Fibroblast of the aortic adventitia (primary cell): ENCODE measurements at places on chromosomes 16 and 17. TPM values are rescaled to one million over a fixed set of nuclear protein-coding genes. Genes with fewer than 3 reads are reported as not detected.

DNA sequence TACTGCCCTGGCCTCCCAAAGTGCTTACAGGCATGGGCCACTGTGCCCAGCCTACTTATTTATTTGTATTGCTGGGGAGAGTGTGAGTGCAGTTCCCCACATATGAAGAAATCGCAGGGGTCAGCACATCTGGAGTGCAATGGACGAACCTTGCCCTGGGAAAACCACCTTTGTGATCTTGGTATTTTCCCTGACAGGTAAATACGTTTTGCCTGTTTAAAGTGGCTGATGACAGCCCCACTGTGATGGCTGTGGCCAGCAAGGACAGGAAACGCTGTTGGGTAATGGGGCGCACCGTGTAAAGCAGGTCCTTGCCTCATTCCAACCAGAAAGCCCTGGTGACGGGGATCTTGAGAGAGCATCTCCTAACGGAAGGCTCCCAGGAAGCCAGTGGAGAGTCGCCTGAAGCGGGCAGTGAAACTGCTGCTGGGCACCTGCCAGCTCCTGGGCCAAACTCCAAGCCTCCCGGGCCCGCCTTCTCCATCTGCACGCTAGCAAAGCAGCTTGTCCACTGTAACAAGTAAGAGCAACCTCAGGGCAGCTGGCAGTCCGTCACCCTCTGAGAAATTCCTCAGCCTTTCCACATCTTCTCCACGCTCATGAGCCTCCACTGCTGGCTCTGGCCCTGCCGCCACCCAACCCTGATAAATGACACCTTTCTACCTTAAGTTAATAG, 17.5 kb downstream of the EMC8 start:
- DNase-seq: peak; percentile 80

DNA sequence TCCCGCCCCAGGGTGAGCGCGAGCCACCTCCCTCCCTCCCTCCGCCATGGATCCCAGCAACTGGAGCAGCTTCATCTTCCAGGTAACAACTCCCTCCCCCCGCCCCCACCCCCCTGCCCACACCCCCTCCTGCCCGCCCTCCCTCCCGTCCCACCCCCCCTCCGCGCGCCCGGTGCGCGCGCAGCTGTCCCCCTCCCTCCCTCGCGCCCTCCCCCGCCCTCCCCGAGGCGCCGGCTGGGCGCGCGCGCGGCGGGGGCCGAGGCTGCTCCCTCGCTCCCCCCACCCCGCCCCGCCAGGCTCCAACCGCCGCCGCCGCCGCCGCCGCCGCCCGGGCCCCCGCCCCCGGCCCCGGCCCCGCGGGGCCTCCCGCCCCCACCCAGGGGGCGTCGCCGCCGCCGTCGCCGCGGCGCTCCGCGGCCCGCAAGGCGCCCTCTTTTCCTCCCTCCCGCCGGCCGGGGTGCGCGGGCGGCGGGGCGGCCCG, at the start of gene MAZ:
Gene MAZ (plus strand): TSS at position 431 of the 481 bp plus-strand sequence. CDS start 173 bp downstream, outside the sequence.
- no peak for DNase-seq

DNA sequence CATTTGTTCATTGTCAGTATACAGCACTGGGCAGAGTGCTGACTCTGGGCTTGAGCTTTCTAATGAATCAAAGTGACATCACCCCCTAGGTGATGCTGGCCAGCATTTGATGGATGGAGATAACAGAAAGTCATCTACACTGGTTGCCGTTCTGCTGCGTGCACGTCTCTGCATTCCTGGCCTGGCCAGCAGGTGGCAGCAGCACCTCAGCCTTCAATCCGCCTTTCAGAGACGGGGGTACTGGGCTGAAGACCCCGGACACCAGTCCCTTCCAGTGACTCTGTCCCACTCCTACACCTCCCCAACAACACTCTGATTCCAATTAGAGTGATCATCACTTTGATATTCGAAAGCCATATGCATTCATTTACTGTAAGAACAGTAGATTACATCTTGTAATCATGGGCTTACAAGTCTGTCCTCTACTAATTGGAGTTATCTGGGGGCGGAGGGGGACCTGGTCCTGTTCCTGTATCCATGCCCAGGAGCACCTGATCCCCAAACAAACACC, 6.0 kb downstream of the CPSF4L start:
- DNase-seq: peak; percentile 50

GRCh38 chr17:78923660-78924453, 1.3 kb downstream of the TIMP2 start:
- DNase-seq: no peak

- DNase-seq: no peak
Measured at GRCh38 chr16:55746081-55746480, 86.8 kb downstream of the CES1 start.

GRCh38 chr17:63178530-63178929, 212.5 kb downstream of the TANC2 start:
- peak; percentile 66 for DNase-seq

GRCh38 chr16:65201511-65201910, 79.6 kb upstream of the CDH11 start:
- DNase-seq: no peak

DNA sequence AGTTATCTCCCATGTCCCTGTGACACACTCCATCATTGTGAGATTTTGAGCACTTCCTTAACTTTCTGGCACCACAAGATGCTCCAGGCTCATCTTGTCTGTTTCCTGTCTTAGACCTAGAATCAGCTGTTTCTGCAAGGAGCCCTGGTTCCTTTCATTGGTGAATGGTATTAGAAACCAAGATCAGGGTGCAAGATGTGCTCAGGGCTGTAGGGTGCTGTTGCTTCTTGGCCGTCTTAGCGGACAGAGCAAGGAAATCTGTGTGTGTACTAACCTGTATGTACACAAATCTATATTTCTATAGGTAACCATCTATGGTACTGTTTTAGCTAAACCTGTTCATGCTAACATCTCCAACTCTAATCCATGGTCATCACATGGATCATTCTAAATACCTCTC, 8.1 kb upstream of the PRM1 start:
- DNase-seq: no peak

- DNase-seq: peak; percentile 7
Measured at GRCh38 chr16:89864527-89864820, 8.9 kb upstream of the TCF25 start.

DNA sequence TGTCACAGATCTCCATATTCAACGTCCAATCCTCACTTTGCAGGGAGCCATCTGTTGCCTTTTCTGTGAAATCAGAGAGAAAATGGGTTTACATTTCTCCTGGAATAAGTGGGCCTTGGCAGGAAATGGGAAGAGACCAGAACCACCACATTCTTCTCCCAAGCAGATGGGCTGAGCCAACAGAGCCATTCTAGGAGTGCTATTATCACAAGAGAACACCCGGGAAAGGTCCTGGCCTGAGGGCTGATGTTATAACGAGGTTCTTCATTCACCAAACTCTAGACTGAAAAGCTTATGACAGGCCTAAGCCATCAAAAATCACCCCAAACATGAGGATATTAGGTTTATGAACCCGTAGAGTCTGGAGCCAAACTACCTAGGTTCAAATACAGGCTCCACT, 64.7 kb downstream of the TOM1L2 start:
- DNase-seq: no peak

- no peak for DNase-seq
Measured at GRCh38 chr17:72930031-72930430, 162.5 kb downstream of the SLC39A11 start.

DNA sequence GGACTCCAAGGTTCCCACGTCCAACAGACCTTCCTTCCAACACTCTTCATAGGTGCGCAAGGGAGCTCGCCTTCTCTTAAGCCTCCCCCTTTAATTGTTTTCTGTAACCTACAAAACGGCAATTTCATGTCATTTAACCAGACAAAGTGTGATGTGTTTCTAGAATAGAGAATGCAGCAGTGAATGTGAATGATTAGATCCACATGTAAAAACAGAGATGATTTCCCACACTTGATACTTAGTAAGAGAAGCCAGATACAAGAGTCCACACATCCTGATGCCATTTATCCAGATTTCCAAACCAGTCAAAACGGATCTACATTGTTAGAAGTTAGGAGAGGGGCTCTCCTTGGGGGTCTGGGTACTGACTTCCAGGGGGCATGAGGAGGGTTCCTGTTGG, 89.3 kb downstream of the IRF8 start:
- DNase-seq: no peak

GRCh38 chr16:56206951-56207350, 15.7 kb downstream of the GNAO1 start:
- DNase-seq: no peak

DNA sequence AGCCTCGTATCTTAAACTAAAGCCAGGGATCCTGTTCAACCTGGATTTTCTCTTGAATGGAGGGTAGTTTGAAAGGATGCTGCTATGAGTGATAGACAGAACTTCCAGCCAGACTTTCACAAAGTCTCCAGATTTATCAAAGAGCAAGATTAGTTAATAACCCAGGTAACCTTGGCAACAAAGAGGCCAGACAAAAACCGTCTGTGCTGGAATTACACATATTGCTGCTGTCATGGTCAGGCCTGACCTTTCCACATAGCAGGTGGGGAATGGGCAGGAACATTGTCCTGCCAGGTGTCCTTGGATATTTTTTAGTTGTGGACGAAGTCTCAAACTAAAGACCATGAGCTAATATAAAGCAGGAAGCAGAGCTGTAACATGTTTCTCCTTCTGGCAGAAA, 52.5 kb downstream of the HLF start:
- no peak for DNase-seq

- no peak for DNase-seq
Measured at GRCh38 chr17:71329310-71330098, 791.3 kb upstream of the SOX9 start.

- no peak for DNase-seq
Measured at GRCh38 chr17:81455387-81455786, 57.2 kb downstream of the ACTG1 start.

DNA sequence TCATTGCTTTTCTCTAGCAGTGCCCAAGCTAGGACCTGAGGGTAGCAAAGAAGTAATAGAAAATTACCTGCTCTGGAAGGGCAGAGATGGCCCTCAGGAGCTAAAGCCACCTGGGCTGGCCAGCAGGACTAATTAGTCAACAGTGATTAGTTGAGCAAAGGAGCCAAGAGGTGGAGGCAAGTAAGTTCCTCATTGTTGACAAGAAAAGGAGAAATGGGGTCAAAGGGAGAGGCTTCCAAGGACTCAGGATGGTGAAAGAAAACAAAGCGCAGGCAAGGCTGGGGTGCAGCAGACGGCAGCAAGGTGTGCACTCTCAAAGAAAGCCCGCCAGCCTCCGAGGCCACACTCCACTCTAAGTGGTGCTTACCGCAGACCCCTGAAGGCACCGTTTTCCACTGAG, 44.6 kb downstream of the CMTM4 start:
- DNase-seq: no peak

- no peak for DNase-seq
Measured at GRCh38 chr17:79943347-79944241, 92.1 kb downstream of the TBC1D16 start.

GRCh38 chr16:86215233-86215978, 294.9 kb upstream of the FOXF1 start:
- DNase-seq: no peak

DNA sequence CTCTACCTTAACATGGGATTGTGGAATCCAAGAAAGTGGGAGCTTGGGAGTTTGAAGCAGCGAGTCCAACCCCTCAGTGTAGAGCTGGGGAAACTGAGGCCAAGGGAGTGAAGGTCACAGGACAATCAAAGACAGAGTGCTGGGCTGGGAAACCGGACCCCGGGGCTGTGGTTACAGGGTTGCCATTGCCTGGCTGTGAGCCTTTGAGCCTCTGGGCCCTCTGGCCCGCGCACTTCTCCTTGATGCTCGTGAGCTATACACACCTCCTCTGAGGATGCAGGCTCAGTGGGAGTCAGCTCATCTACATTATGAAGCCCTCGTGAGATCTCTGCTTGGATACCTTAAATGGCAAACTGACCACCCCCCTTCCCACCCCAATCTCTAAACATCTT, 2.1 kb downstream of the ABCC3 start:
- no peak for DNase-seq

DNA sequence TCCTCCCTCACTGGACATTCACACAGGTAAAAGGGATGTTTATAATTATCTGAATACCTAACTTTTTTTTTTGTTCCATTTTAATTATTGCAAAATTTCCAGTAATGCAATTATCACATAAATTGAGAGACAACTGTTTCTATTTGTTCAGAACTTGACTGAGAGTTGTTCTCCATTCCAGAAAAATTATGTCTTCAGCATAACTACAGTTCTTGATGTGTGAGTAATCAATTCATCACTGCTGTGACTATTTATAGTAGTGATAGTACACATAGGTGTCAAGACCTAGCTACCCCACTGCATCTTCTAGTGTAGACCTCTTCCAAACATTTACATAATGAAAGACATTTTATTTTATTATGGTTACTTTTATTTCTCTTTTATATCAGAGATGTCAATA, 5.8 kb upstream of the TNRC6A start:
- no peak for DNase-seq

- no peak for DNase-seq
Measured at GRCh38 chr16:53784291-53784690, 80.3 kb downstream of the FTO start.

DNA sequence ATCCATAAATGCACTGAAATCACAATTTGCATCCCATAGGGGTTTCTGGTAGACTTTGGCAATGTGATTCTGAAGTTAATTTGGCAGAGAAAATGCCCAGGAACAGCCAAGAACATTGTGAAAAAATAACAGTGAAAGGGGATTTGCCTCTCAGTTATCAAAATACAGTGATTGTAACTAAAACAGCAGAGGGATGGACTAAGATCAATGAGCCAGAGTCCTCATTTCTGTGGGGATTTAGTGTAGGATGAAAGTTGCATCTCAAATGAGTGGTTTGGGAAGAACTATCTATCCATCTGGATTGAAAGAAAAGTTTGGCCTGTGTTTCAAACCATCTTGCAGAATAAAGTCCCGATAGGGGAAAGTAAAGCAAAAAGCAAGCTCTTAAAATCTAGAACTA, 28.1 kb downstream of the MYBBP1A start:
- DNase-seq: no peak

DNA sequence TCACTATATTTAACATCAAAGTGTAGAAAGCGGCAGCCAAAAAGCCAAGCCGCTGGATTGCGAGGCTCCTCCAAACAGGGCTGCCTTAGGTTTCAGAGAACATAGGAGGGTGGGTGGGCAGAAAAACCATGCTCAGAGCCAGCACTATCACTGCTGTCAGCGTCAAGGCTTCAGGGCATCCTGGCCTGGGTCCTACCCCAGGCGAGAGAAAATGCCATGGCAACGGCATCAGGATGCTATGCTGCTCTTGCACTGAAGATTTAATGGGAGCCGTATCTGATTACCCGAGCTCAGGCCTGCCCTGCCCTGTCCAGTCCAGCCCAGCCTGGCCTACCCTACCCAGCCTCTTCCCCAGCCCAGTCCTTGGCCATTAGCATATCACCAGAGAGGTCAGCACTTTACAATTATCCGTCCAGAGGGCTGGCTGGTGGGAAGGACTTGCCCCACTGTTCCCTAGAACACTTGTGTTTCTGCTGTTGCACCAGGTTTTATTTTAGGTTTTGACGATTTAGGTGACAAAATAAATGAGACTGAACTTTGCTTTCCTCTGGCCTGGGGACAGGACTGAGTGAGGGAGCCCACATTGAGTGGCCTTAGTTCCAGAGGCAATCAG, 61.1 kb downstream of the TOM1L2 start:
- DNase-seq: no peak

CBFA2T3 gene
- total RNA-seq: not detected in 2 replicates

PGAP3 gene
- total RNA-seq: 9.7 and 11.1 TPM in 2 replicates

CD300LB gene
- not detected in 2 replicates for total RNA-seq

AOC2 gene
- 0.25 and 0.72 TPM in 2 replicates for total RNA-seq

MYLK3 gene
- total RNA-seq: under 0.01 TPM in 1 of 2 replicates, not detected in the other
